ENCODE measurements at places on chromosomes 12 and 14. TPM values are rescaled to one million over a fixed set of nuclear protein-coding genes. Genes with fewer than 3 reads are reported as not detected.

KRT83 gene
- total RNA-seq, result not detected

TEDC1 gene
- total RNA-seq, result 3.8 TPM

SALL2 gene
- under 0.01 TPM for total RNA-seq

TAMALIN gene
- not detected for total RNA-seq

CHMP4A gene
- total RNA-seq, result 52.4 TPM

COQ6 gene
- total RNA-seq, result 13.5 TPM

ANKS1B gene
- total RNA-seq, result 0.07 TPM

ZNF26 gene
- 24.6 TPM for total RNA-seq

FLRT2 gene
- 14.4 TPM for total RNA-seq

FITM1 gene
- total RNA-seq, result 0.34 TPM

SYNDIG1L gene
- 0.14 TPM for total RNA-seq

ACOT6 gene
- total RNA-seq, result not detected

INHBC gene
- total RNA-seq, result not detected

RSRC2 gene
- total RNA-seq, result 37.6 TPM

CLEC1A gene
- total RNA-seq, result not detected

ITGB7 gene
- 3.1 TPM for total RNA-seq

KRT3 gene
- not detected for total RNA-seq

P2RX2 gene
- not detected for total RNA-seq

FLVCR2 gene
- total RNA-seq, result 0.68 TPM

ACVR1B gene
- 23.1 TPM for total RNA-seq

TMEM52B gene
- total RNA-seq, result not detected

SPIC gene
- total RNA-seq, result not detected

NEUROD4 gene
- total RNA-seq, result not detected

TAS2R42 gene
- not detected for total RNA-seq

CACNA1C gene
- total RNA-seq, result under 0.01 TPM

FAR2 gene
- 0.64 TPM for total RNA-seq

CEBPE gene
- not detected for total RNA-seq

PRICKLE1 gene
- 3.8 TPM for total RNA-seq

NOS1 gene
- under 0.01 TPM for total RNA-seq

IRAK3 gene
- total RNA-seq, result 0.68 TPM

All from nasal cavity respiratory epithelium epithelial cell of viscerocranial mucosa (primary cell).